Motor neuron (in vitro differentiated cells): ENCODE measurements at places on chromosomes 6 and 20. TPM values are rescaled to one million over a fixed set of nuclear protein-coding genes. Genes with fewer than 3 reads are reported as not detected.

PLCB4 gene
- 21.8 and 27.2 TPM in 2 replicates for total RNA-seq

- ATAC-seq: no peak
Measured at GRCh38 chr6:133590196-133590595, 298.7 kb upstream of the TCF21 start.

GRCh38 chr20:21238818-21239536, 64.2 kb upstream of the XRN2 start:
- ATAC-seq: no peak

ZSWIM1 gene
- total RNA-seq: 6.4 and 7.3 TPM in 2 replicates

- no peak for ATAC-seq
Measured at GRCh38 chr6:81755551-81755950, 3.1 kb upstream of the TENT5A start.

- peak; percentile 57 for ATAC-seq
Measured at GRCh38 chr6:55868771-55869479, 6.5 kb downstream of the BMP5 start.

- ATAC-seq: peak; percentile 50
Measured at GRCh38 chr6:94953867-94954631, 623.3 kb upstream of the MANEA start.

- ATAC-seq: peak; percentile 51
Measured at GRCh38 chr6:169723991-169724493, 258 bp downstream of the PHF10 start.

PRDM13 gene
- total RNA-seq: 0.09 and 0.10 TPM in 2 replicates

- no peak for ATAC-seq
Measured at GRCh38 chr20:40960521-40960956, 68.1 kb upstream of the TOP1 start.

GRCh38 chr6:117496383-117496990, 14.0 kb downstream of the DCBLD1 start:
- no peak for ATAC-seq

DNA sequence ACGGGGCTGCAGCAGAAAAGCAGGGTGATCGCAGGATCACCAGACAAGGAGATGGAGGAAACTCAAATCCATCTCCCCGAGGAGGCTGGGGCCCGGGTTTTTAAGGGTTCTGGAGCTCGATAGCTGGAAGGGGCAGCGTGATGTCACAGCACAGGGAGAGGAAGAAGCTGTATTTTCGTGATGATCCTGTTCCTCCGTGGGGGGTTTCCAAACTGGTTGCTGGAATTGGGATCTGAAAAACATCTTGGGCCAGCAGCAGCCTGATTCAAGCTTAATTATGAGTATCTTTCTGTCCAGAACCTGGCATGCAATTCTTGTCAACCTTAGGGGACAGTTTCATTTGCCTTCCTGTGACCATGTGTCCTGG, 4.1 kb downstream of the CST7 start:
- no peak for ATAC-seq

GRCh38 chr20:33663161-33664084, 1.3 kb downstream of the C20orf144 start:
- peak; percentile 42 for ATAC-seq

DNA sequence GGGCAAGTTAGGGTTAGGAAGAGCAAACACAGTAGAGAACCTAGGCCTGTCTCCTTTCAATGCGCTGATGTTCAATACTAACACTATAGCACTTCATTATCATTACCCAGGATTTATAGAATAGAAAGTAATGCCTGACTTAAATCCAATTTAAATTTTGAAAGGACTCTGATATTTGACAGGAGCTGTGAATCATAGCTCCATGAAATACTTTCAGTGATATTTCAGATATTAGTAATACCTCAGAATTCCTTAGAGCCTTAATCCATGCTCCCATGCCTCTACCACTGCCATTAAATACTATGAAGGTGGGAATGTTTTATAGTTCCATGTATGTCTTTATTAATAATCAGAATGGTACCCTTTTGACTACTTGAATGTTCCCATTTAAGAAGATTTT, 530.2 kb downstream of the BCKDHB start:
- ATAC-seq: no peak

DNA sequence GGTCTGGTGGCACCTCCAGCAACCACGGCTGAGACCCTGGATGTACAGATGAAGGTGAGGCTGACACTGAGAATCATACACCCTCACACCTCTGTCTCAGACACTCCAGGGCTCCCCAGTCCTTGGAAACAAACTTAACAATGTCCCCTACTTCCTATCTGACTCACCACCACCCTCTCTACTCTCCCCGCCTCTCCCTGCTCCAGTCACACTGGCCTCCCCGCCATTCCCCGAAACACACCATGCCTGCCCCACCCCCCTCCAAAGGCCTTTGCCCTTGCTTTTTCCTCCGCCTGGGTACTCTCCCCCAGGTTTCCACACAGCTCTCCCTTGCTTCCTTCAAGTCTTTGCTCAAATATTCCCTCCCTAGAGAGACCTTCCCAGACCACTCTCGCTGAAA, 16.3 kb downstream of the BPI start:
- no peak for ATAC-seq

GNMT gene
- 0.62 TPM in 1 of 2 replicates, not detected in the other for total RNA-seq

PDE7B gene
- 0.31 and 0.33 TPM in 2 replicates for total RNA-seq

GRCh38 chr6:1479095-1479494, 89.7 kb downstream of the FOXF2 start:
- ATAC-seq: no peak

DNA sequence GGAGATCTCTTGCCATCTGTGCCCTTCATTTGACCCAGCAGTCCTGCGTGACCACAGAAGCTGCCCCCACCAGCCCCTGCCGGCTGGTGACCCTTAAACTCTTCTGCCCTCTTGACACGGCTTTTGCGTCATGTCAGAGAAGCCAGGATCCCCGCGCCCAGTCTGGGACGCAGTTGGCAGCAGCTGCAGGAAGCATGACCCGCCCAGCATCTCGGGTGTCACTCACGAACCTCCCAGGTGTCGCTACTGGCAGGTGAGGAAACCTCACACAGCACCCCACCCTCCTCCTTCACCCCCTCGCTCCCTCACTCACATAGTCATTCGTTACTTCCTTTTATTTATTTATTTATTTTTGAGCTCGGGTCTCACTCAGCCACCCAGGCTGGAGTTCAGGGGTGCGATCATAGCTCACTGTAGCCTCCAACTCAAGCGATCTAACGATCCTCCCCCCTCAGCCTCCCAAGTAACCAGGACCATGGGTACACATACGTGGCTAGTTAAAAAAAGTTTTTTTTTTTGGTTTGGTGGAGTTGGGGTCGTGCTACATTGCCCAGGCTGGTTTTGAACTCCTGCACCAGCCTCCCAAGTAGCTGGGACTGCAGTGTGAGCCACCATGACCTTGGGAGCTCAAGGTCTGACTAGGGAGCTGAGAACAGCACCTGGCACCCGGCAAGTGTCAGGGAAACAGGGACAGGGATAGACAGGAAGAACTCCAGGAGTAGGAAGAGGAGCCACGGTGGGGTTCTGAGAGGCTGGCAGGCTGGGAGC, 14.1 kb upstream of the SPDEF start:
- no peak for ATAC-seq

GRCh38 chr6:157017861-157018260, 240.7 kb downstream of the ARID1B start:
- no peak for ATAC-seq

DNA sequence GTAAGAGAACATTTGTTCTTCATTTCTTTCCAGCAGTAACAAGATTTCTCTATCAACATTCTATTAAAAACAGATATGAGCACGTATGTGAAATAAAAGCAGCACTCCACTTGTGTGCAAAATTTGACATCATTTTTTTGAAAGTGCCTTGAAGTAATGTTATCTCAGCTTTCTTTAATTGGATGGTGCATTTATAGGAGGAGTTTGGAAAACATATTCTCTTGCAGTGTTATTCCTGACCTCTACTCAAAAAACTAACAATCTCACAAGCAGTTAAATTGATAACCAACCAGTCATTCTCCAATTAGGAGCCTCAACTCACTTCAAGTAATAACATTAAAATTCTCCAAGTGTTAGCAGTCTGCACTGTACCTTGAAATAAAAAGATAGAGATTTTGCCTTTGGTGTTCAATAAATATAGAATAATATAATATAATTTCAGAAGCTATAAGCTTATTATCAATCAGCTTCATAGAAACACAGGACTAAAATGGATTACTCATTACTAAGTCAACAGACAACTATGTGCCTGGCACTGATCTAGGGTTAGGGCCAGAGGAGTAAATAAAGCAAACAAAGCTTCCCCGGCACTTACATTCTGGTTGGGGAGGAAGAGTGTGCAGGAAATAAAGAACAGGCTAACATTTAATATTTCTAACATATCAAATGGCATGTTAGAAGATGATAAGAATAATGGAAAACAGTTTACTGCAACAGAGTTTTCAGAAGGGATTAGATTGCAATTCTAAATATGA, 149.0 kb upstream of the SGK1 start:
- no peak for ATAC-seq

EBF4 gene
- total RNA-seq: 7.3 and 7.7 TPM in 2 replicates

TLDC2 gene
- total RNA-seq: 0.76 and 1.9 TPM in 2 replicates

SMLR1 gene
- total RNA-seq: 2.1 TPM in 2 replicates

TRIM15 gene
- not detected in 2 replicates for total RNA-seq

DNA sequence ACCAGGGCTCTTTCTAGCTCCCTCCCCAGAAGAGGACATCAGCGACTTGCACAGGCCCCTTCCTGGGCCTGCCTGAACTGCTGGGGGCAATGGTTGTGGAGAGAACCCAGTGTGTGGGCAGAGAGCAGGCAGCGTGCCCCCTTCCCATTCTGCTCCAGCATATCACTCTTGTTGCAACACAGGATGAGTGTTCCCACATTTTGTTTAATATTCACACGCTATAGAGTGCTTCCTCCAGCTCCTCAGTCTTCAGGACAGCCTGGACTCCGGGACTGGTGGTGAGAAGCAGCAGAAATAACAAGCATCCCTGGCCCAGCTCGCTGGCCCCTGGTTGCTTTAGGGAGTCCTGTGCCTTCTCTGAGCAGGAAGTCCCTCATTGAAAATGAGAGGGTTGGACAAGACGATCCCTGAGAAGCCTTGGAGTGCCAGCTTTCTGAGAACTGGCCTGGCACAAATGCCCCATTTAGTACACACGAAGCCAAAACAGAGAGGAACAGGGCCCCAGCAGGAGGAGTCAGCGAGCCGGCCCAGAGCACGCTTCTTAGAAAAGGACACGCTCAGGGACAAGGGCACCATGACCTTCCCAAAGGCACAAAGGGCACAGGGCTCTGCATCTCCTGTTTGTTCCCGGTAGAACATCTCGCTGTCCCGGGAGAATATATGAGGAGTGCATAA, 84.2 kb upstream of the FOXC1 start:
- no peak for ATAC-seq

DNA sequence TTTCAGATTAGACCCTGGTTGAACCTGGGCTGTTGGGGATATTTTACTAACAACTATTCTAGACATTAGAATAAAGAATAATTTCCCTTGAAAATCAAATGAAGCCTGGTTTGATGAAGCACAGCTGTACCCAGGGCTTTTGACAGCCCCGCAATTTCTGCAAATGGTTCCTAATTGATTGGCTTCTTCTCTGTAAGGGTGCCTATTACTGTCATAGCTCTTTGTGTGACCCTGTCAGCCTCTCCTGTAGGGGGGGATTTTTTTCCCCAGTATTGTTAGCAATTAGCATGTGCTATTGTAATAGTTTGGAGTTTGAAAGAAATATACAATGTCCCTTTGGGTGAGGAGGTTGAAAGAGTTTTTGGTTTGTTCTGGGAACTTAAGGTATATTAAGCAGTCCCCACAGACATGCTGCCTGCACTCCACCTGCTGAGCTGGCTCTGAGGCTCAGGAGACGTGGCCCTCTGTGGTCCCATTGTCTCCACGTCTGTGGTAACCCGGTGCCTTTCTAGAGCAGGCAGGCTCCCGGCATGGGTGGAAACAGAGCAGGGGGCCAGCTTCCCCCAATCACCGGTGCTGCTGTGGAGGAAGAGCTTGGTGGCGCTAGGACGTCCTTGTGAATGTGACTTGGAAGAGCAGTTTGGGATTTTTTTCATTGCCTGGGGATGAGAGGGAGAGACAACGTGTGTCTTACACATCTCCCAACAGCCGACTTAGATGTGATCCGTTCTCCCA, 47.3 kb upstream of the CLDN20 start:
- ATAC-seq: peak; percentile 94

DNA sequence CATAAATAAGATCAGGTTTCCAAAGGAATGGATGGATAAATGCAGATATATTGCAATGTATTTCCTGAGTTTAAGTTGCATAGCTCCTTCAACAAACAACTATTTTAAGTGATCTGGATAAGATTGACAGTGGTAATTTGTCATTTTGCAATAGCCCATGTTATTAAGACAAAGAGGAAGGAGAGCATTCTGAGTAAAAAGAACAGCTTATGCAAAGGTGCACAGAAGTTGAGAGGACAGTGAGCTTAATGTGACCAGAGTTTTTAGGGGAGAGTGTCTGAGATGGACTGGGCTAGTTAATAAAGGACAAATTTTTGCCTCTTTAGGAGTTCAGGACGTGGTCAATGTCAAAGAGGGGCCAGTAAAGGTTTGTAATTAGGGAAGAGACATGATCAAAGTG, 48.8 kb upstream of the FBXO30 start:
- ATAC-seq: no peak

- ATAC-seq: no peak
Measured at GRCh38 chr6:14824060-14824459, 421.8 kb upstream of the JARID2 start.

PNPLA1 gene
- total RNA-seq: 0.26 and 0.56 TPM in 2 replicates

DNA sequence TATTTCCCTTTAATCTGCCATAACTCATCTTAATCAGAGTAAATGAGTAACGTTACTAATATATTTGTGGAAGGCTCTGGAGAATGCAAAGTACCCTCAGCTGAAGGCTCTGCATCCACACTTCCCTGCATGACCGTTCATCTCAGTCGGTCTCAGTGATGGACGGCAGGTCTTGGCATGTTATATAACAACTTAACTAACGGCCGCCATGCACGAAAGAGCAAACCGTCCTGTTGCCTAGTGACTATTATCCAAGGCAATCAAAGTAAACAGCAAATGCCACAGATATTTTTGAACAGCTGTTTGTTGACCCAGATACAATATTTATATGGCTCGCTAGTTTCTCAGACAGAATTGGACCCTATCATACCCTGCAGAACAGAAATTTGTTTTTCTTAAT, 194.9 kb upstream of the SMLR1 start:
- peak; percentile 94 for ATAC-seq

DNA sequence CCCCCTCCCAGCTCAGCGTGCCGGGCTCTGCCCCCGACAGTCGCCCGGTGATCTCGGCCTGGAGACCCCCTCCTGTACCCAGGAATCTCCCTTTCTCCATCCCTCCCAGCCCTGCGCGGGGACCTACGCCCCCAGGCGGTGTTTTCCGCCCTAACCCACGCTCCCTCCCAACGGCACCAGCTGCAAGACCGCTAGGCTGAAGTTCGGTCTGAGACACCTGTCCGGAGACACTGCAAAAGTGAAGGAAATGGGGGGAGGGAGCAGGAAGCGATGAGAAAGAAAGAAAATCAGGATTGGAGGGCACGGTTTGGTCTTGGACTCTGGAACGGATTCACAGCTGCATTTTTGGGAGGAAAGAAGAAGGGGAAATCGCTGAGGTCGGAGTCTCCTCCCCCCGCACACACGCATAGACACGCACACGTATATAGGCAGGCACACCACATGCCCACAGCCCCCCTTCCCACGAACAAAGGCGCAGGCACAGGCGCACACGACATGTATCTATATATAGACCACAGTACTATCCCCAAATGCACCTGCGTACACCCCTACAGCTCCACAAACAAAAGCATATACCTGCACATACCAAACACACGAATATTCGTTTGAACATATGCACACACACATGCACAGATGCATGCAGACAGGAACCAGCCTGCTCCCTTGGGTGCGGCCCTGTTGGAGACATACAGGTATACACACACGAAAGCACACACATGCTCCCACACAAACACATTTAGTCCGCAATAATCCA, 1.0 kb downstream of the SLC32A1 start:
- no peak for ATAC-seq

RGS17 gene
- total RNA-seq: 1.2 and 1.3 TPM in 2 replicates
